ENCODE measurements at places on chromosomes 5 and 9.

DNA sequence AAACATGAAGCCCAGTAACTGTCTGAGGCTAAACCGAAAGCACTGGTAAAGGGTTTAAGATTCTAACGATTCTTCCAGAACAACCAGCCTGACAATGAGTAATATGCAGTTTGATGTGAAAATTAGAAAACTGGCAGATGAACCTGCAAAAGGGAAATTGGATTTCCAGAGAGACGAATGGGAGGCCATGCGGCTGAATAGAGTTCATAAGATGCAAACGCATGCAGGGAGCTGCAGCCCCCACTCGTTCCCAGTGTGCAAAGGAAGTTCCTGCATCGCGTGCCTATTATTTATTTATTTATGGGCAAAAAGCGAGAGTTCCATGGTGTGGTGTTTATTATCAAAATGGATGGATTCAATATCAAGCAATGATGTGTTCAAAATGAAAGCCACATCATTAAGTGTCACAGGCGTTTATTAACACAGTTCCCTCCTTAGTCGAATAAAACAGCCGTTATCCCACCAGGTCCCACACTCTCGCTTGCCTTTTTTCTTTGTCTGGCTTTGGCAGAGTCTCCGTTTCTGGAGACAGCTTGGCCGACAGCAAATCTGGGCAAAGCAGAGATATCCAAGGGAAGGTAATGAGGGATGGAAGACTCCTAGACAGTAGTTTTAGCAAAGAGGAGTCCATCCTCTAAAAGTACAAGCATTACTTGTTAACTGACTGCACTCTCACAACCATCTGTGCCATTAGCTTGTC is 451.4 kb downstream of the KDM4C start:
- no peak for DNase-seq

DNA sequence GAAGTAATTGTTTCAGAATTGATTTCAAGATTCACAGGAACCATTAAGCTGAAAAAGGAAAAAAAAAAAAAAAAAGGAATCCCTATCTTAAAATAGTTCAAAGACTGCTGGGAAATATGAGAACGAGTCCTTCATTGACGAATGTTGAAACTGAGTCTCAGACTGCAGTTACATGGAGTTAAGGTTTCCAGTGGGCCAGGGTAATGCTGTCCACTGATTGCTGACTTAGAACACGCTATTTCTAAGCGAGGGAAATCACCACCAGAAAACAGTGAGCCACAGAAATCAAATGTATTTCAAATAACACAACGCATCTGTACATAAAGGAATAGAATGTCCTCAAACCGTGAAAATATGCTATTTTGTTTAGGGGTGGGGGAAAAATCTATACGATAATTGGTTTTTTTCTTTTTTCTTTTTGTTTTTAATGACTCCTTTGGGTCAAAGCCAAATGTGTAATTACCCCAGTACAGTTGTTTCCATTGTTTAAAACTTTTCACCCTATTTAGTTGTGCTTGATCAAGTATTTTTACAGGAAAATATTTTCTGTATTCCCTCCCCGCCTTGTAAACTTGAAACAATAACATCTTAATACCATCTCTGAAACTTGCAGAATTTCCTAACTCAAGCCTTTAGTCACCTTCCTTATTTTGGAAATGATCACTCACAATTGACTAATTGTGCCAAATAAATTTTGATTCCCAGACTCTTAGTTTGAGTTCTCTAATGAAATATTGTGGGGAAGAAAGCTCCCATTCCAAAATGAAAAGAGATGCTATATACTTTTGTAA is 208.3 kb downstream of the MCTP1 start:
- DNase-seq: no peak

GRCh38 chr9:130193103-130193502 is 20.9 kb downstream of the NCS1 start:
- DNase-seq: no peak

DNA sequence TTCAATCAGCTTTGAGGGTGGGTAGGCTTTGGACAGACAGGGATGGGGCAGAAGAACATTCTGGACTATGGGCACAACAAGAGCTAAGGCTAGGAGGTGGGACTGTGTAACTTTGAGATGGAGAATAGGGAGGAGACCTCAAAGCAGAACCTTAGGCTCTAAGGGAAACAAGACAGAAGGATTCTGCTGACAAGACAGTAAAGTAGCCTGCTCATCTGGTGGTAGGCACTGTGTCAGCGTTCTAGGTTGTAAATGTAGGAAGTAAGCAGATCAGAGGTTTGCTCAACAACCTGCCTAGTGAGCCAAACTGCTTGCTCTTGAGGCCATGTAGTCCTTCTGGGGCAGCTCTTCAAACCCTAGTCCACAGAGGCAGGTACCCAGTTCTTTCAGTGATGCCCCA is 15.0 kb upstream of the IL12B start:
- DNase-seq: no peak

- DNase-seq: no peak
Observed at GRCh38 chr5:97420646-97421045, 237.6 kb upstream of the RIOK2 start.

DNA sequence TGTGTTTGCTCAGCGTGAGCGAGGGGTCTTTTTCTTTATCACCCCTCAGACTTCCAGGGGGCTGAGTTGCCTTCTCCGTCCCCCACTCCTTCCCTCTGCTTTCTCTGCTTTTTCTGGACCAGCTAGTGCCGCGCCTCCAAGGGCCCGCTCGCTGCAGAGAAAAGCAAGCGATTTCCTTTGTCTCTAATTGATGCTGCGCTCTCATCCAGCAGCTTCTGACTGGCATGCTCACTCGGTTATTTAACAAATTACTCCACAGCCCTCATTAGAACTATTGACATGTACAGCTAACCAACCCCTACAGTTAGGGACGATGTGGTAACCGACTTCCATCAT is 288.0 kb downstream of the ELAVL2 start:
- no peak for DNase-seq

GRCh38 chr5:41370482-41370881 is 139.9 kb downstream of the PLCXD3 start:
- no peak for DNase-seq

GRCh38 chr9:135884328-135885035 is 22.9 kb downstream of the CAMSAP1 start:
- DNase-seq: no peak

DNA sequence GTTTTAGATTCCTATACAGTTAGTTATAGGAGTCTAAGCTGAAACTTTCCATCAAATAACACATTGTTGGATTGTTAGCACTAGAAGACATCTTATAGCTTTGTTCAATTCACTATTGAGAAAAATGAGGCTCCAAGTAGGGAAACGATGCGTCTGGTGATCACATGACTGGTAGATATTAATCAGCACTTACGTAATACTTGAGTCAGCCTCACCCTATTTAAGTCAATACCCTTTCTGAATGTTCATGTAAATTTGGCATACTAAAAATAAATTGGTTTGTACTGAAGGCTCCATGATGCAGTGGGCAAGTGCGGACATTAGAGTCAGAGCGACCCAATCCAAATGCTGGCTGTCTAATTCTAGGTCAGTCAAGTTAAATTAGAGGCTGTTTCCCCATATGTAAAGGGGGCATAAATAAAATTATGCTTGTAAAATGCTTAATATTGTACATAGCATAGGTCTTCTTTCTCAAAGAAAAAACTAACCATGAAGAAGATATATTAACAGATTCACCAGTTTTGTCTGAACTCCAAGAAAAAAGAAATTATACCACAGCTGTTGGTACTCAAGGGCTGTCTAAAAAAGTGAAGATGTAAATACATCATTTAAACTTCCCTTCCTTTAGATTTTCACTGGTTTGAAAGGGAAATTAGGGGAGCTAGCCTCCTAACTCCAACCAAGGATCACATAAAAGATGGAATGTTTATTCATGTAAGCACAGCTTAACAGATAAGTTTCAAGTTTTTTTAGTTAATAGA is 406.6 kb upstream of the TLE4 start:
- DNase-seq: no peak

DNA sequence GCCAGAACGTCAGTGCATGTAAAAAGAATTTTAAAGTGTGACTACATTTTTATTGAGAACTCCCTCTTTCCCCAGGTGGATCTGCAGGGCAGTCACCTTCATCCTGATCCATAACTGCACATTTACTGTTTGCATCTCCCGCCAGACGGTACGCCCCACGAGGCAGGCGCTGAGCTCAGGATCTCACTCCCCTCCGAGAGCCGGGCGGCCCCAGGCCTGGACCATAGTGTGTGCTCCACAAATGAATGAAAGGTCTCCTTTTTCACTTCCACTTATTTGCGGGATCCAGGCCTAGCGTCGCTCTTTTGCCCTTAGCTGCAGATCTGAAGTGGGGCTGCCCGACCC is 378 bp downstream of the DROSHA start:
- no peak for DNase-seq

DNA sequence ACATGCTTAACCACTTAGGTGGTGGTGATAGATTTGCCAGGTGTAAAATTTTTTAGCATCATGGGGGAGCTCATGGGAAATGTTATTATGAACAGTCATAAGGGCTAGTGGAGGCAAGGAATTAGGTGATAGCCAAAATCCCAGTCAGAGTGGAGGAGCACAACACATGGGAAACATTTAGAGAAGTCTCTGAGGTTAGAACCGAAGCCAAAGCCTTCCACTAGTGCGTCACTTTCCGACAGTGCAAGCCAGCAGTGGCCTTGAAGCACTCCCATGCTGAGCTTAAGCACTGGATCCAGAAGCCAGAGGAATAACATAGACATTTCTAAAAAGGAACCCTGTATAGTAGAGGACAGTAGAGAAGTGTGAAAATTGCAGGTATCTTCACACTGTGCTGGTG is 101.5 kb upstream of the SNX2 start:
- DNase-seq: no peak

- no peak for DNase-seq
Observed at GRCh38 chr5:35016174-35017051, 31.3 kb downstream of the AGXT2 start.

DNA sequence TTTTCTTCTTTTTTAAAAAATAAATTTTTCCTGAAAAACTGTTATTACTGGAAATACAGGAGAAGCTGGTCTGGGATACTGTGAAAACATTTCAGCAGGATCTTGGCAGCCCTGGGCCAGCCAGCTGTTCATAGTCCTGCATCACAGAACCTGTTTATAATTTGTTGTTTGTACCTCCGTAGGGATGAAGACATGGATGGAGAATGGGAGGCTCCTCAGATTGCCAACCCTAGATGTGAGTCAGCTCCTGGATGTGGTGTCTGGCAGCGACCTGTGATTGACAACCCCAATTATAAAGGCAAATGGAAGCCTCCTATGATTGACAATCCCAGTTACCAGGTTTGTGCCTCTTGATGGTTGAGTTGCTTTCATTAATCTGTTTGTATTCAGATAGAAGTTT is 12.4 kb upstream of the MAML1 start:
- DNase-seq: no peak

DNA sequence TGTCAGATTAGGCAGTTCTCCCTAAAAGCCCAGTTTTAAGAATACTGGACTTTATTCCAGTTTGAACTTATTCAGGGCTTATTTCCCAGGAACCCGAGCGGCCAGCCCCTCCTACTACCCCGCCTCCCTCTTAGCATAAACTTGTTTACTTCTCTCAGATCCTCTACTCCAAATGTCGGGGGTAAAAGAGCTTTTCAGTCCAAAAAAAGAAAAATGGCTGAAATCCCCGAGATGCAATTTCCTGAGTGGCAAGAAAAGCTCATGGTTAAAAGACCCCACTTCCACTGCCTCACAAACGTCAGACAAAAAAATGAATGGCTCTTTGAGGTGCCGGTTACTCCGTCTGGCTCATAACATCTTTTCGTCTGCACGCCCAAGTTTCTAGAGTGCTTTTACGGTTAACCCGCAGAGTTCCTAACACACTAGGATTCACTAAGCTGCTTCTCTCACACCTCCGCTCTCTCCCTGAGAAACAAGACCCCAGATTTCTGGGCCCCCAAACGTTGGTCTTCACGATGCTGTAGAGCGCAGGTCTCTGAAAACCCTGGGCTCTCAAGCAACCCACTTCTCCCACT is 402 bp downstream of the BRD8 start:
- no peak for DNase-seq

- no peak for DNase-seq
Observed at GRCh38 chr5:16883176-16883575, 52.9 kb downstream of the MYO10 start.

GRCh38 chr5:9380109-9380508 is 165.8 kb downstream of the SEMA5A start:
- DNase-seq: no peak

DNA sequence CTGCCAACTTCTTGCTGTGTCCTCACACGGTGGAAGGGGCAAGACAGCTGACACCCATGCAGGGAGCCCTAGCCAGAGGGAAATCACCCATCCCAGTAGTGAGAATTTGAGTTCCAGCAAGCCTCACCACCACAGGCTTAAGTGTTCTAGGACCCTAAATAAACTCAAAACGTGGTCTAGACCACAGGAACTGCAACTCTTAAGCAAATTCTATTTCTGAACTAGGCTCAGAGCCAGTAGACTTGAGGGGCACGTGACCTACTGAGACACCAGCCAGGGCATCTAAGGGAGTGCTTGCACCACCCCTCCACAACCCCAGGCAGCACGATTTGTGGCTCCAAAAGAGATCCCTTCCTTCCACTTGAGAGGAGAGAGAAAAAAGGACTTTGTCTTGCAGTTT is 96.0 kb upstream of the PHF24 start:
- DNase-seq: no peak

- no peak for DNase-seq
Observed at GRCh38 chr5:171549274-171549673, 129.8 kb downstream of the FGF18 start.

GRCh38 chr5:31244921-31245320 is 51.4 kb downstream of the CDH6 start:
- DNase-seq: no peak

DNA sequence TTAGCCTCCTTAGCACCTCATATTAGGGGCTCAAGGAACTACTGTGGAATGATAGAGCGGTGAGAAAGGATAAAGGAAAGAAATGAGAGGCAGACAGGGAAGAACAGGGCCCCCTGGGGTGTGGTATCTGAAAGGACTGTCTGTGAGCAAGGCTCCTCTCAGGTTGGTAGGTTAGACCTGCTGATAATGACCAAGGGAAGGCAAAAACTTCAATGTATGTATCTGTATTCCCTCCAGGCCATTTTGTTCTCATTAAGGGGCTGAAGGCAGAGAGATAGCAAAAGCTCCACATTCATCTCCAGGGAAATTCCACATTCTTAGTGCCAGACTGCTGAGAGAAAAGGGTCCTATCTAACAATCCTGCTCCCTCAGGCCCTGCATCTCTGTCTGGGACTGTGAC is 28.6 kb downstream of the TRIM32 start:
- DNase-seq: no peak

DNA sequence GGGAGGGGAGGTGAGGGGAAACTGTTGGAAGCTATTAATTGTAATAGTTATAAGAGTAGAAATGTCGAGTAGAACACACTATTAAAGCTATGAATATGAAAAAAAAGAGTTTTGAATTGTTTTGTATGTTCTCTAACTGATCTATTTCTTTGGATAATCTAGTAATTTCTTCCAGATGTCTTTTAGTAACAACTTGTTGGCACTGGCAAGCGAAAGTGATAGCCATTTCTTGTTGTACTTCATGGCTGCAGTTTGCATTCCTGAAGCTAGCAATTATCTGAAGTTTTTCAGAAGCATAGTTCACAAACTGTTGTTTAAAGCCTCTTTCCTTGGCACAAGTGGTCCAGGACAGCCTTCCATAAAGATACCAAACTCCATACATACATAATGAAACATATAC is 49.4 kb upstream of the SPATA31C2 start:
- DNase-seq: no peak

- DNase-seq: no peak
Observed at GRCh38 chr5:89929173-89929572, 480.4 kb downstream of the CETN3 start.

Data from stimulated activated CD8-positive, alpha-beta memory T cell treated with anti-CD3 and anti-CD28 coated beads, Interleukin-7, amount 100 ng/mL, for 1 hour (primary cell).